ENCODE measurements at places on chromosomes 7 and 10.

DNA sequence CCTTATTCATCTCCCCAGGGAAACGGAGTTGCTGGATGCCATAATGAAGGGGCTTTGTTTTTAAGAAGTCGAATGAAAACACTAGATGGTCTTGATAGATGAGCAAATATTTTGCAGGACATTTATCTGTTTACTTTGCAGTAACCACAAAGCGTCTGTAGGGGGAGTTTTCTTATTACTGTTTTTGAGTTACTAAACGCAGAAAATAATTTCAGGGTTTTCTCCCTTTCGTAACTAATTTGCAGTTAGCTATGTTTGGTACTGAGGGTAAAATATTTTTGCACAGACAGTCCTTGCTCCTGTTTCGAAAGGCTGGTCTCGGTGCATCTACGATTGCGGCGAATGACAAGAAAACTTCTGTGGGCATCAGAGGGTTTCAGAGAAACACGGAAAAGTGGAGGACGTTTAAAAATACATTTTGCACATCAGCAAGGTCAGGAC, 505.6 kb upstream of the MKI67 start:
- no peak for DNase-seq

DNA sequence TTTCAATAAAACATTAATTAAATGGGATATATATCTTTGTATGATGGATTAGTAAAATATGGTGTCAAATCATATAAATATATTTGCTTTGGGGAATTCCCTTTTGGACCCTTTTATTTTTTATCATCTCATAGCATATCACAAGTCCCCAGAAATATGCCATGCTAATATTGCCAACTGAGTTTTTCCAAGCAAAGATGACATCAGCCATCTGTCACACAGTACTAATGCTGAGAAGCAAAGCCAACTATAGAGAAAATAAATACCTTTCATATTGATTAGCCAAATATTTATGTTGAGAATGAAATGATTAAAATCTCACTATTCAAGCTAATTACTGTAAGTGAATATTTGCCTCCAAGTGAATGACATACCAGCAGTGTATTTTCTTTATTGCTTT, 575.3 kb downstream of the ETV1 start:
- DNase-seq, result no peak

GRCh38 chr7:115462301-115463015, 540.6 kb downstream of the MDFIC start:
- no peak for DNase-seq

DNA sequence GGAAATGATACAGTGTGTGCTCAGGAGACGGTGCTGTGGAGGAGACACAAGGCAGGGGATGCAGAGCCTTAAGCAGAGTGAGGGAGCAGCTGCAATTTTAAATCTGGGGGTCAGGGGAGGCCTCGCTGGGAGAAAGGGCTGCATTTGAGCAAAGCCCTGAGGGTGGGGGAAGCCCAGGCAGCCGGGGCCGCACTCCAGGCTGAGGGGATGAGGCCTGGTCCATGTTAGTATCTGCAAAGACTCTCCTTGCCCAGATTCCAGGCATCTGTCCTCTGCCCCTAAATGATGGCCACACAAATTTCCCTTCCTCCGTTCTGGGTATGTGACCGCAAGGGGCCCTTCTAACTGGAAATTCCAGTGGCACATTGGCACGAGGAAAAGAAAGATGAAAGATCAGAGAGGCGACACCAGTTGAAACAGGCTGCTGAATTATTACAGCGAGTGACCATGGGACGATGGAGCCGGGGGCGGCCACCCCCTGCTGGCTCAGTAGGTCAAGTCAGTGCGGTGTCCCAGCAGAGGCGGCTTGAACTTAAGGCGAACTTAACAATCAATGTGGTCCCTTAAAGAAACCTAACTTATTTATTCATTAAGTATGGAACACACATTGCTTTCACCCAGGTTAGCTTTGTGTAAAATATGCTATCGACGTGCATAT, 62.3 kb upstream of the KAT6B start:
- no peak for DNase-seq

DNA sequence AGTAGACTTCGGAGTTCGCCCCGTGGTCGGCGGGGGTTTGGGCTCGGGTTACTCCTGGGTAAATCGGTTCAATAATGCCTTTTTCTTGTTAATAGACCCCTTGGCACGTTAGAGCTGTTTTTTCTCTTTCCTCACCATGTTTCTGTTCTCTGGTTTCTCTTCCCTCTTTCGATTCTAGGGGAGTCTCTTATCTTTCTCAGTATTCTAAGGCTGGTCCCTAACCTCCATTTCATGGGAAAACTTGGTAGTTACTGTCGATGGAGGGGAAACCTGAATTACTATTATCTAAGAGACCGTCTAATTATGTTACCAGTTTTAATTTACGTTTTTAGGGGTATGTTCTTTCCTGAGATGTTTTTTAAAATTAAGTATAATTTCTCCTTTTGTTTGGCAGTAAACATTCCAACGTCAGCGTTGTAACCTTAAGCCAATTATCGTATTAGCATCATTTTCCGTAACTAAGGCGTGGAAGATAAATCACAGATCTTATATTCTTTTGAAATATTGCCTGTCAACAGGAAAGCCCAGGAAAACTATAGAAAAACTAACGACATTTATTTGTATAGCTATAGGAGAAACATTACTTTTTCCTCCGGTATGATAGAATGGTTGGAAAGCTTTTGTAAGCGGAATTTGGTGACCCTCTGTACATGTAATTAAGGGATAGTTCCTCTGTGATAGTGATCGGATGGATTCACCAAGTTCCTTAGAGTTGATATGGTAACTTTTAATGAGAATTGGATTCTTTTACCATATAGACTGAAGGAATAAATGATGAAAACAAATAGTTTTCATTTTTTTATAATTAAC, 847 bp downstream of the BTAF1 start:
- no peak for DNase-seq

- DNase-seq, result no peak
Measured at GRCh38 chr10:93250010-93250409, 176.3 kb downstream of the CYP26A1 start.

GRCh38 chr7:109893231-109893630, 1197.7 kb upstream of the LRRN3 start:
- DNase-seq, result no peak

GRCh38 chr7:146656988-146657387, 540.4 kb downstream of the CNTNAP2 start:
- no peak for DNase-seq

- no peak for DNase-seq
Measured at GRCh38 chr7:94417901-94418300, 23.2 kb downstream of the COL1A2 start.

- no peak for DNase-seq
Measured at GRCh38 chr10:5534051-5534821, 9.5 kb downstream of the CALML3 start.

DNA sequence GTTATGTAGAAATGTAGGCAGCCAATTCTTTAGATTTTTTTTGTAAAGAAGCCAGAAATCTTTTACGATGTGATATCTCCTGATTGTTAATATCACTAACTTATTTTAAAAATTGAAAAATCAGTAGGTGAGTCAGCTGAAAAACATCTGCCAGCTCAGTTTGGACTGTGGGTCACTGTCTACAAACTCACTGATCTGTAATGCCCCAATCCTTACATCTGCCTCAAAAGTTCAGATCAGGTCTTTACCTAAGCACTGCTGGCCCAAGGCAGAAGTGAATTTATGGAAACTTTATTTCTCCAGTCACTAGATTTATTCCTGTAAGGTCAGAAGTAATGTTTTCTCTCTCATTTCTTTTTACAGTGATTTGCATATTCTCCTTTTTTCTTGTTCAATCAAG, 31.0 kb upstream of the FAM13C start:
- DNase-seq, result no peak

DNA sequence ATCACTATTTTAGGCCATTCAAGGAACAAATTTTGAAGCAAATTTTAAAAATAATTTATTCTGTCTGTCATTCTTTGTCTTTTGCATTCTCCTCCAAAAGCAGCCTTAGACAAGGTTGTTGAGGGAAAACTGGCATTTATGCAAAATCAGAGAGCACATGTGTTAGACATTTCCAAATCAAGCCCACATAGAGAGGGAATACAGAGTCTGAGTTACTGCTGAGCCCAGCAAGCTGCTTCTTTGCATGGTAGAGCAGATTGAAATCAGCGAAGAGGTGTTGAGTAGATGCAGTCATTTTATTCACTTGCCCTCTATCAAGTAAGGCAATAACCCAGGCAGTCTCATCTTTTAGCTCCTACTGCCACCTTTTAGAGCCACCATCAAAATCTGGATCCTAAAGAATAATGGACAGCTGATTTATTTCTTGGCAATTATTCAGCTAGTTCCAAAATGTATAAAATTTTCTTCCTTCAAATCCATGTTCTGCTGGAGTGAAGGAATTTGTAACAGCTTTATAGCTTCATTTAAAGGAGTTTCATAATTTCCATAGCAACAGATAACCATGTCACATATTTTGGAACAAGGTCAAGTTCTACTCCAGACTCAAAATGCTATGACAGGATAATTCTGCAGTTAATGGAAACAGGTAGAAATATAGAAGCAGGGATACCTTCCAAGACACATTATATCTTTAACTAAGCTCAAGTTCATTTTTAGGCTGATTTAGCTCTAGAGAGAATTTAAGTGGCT, 7.3 kb upstream of the PCDH15 start:
- no peak for DNase-seq

DNA sequence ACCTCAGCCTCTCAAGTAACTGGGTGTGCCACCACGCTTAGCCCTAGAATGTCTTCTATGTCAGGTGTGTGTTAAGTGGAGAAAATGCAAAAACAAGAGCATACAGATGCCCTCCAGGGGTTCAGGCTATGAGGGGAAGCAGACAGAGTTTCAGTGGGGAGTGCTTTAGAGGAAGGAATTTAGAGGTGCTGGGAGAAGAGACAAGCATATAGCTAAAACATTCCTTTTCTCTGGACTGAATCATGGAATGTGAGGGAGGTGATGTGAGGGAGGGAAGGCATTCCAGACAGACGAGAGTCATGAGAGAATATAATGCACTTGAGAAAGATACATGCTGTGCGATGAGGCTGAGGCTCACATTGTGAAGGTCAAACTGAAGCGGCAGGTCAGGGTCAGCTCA, 6.6 kb upstream of the ZNF786 start:
- DNase-seq, result no peak

GRCh38 chr7:2873686-2874551, 29.8 kb upstream of the GNA12 start:
- DNase-seq, result peak; percentile 73

- DNase-seq, result no peak
Measured at GRCh38 chr10:110175406-110175805, 32.0 kb upstream of the MXI1 start.

GRCh38 chr7:157253850-157254249, 83.0 kb upstream of the DNAJB6 start:
- DNase-seq, result no peak

GRCh38 chr7:155373359-155374273, 75.9 kb downstream of the INSIG1 start:
- DNase-seq, result no peak

DNA sequence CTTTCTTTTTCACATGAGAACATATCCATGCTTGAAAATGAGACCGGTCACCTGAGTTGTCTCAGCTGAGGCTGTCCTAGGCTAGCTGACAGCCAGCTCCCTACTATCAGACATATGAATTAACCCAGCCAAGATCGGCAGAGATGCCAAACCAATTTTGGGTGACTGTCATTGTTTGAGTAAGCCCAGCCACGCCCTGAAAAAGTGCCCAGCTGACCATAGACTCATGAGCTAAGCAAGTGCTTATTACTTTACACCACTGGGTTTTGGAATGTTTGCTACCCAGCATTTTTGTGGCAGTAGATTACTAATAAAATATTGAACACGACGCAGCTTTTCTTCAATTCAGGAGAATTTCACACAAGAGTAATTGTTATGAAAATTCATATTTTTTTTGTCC, 265.2 kb upstream of the LYZL1 start:
- DNase-seq, result no peak

DNA sequence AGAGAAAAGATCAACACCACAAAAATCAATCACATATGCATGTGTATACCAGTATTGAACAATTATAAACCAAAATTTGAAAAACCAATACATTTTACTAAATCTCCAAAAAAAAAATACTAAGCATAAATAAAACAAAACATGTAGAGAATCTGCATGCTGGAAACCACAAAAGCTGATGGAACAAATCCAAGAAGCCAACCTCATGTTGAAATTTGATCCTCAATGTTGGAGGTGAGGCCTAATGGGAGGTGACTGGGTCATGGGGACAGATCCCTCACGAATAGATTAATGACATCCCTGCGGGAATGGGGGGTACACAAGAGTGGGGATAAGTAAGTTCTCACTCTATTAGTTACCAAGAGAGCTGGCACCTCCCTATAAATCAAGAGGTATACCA, 82.5 kb downstream of the OAT start:
- DNase-seq, result no peak

DNA sequence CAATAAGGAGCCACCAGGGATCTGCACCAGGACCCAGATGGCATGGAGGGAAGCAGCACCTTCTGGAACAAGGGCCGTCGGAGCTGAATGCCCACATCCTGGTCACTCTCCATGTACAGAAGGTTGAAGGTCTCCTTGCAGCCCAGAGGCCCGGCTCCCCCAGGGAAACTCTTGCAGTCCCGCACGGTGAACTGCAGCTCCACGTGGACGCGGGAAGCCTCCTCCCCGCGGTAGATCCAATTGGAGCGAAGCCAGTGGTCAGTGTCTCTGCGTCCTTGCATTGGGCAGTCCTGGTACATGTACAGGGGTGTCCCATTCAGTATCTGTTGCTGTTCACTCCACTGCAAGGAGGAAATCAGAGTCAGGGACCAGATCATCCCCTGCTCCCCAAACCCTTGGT, 7.4 kb downstream of the EPHA1 start:
- DNase-seq, result no peak

- DNase-seq, result no peak
Measured at GRCh38 chr7:104814126-104814525, 199.9 kb upstream of the KMT2E start.

- DNase-seq, result no peak
Measured at GRCh38 chr7:122864838-122865237, 21.4 kb downstream of the CADPS2 start.

- no peak for DNase-seq
Measured at GRCh38 chr10:49365275-49365674, 30.6 kb downstream of the DRGX start.
